Colonic mucosa (tissue), 4 donors: ENCODE measurements at places on chromosomes 5 and 9. TPM values are rescaled to one million over a fixed set of nuclear protein-coding genes. Genes with fewer than 3 reads are reported as not detected.

Gene FAM13B
- 17.5 TPM for total RNA-seq

Gene TJP2
- 133 TPM for total RNA-seq

Gene NR4A3
- 0.10 TPM for total RNA-seq

Gene SLC45A2
- not detected for total RNA-seq

Gene SRD5A1
- 15.9 TPM for total RNA-seq

Gene TAF11L5
- total RNA-seq = not detected

Gene IFNA2
- total RNA-seq = not detected

Gene PITX1
- 7.8 TPM for total RNA-seq

GRCh38 chr5:14442536-14442935, 139.1 kb upstream of the OTULINL start:
- H3K4me1 ChIP-seq = peaks cover 11% of the 10 kb centered on the region
- no peak overlapping the region for H3K4me3 ChIP-seq
- no peaks in the 10 kb centered on the region for H3K36me3 ChIP-seq
- H3K27ac ChIP-seq = no peak overlapping the region

DNA sequence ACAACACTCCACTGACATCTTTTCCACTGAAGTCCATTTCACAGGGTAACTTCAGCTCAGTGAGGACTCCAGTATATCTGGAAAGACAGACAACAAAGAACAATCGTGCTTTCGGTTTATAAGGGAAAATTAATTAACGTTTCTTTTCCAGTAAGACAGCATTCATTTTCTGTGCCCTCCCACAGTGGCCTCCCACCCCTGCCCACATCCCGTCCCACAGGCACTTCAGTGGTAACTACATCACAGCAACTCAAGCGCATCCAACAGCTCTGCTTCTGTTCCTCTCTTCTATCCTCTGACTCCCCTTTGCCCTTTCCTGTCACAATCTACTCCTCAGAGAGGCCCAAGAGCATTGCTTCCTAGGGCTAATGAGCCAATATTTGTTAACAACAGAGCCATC, 40.3 kb downstream of the GLDC start:
- no peak for DNase-seq
- no peak overlapping the region for H3K4me3 ChIP-seq
- H3K4me1 ChIP-seq = no peaks in the 10 kb centered on the region
- H3K27me3 ChIP-seq = no peaks in the 10 kb centered on the region
- H3K27ac ChIP-seq = no peak overlapping the region

GRCh38 chr9:133184971-133185370, 21.3 kb upstream of the GBGT1 start:
- peak; percentile 55 for DNase-seq
- H3K27ac ChIP-seq = no peak overlapping the region
- no peaks in the 10 kb centered on the region for H3K36me3 ChIP-seq
- H3K4me1 ChIP-seq = no peaks in the 10 kb centered on the region

DNA sequence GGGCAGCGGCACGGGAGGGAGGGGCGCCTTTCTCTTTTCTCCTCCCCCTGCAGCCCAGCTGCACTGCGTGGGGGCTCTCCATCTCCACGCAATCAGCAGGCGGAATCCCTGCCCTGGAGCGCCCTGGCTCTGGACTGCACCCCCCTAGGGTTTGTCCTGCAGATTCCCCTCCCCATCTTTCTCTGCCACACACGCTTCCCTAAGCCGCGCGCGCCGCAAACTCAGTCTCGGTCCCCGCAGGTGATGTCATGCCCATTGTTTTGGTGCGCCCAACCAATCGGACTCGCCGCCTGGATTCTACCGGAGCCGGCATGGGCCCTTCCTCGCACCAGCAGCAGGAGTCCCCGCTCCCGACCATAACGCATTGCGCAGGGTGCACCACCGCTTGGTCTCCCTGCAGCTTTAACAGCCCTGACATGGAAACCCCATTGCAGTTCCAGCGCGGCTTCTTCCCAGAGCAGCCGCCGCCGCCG, at the start of gene KCNN2:
TSS of gene KCNN2 (plus strand) at position 347 of the 473 bp plus-strand sequence. CDS start at position 417, 70 bp downstream.
- H3K27ac ChIP-seq = no peak within 1 kb of the TSS
- no peaks in the 10 kb centered on the region for H3K36me3 ChIP-seq

- no peaks in the 10 kb centered on the region for H3K4me1 ChIP-seq
- no peak overlapping the region for H3K4me3 ChIP-seq
- no peak for DNase-seq
- no peak overlapping the region for H3K27ac ChIP-seq
These were observed 668.4 kb upstream of the FAM174A start for GRCh38 chr5:99866740-99867139.

DNA sequence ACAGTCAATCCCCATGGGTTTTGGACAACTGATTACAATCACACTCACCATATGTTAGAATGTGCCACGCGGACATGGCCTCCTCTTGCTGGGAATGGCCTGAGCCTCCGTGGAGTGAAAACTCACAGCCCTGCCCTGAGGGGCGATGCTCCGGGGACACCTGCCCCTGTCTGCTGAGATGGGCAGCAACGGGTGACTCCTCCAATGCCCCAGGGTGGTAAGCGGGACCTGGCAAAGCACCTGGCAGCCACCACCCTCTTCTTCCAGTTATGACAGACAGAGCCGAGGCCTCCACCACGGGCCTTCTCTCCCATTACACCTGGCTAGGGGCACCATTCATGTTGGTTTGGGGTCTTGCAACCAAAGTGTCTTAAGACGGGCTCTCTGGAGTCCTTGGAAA, 94.9 kb upstream of the COL5A1 start:
- no peaks in the 10 kb centered on the region for H3K4me1 ChIP-seq
- H3K27me3 ChIP-seq = no peaks in the 10 kb centered on the region
- no peak overlapping the region for H3K27ac ChIP-seq
- no peaks in the 10 kb centered on the region for H3K36me3 ChIP-seq
- H3K4me3 ChIP-seq = no peak overlapping the region

- H3K36me3 ChIP-seq = no peaks in the 10 kb centered on the region
- peak overlapping the region; percentile 6 for H3K4me3 ChIP-seq
- H3K27me3 ChIP-seq = no peaks in the 10 kb centered on the region
These were observed 74.3 kb downstream of the SEC61B start for GRCh38 chr9:99296291-99296951.

GRCh38 chr5:170882345-170882744, 20.5 kb downstream of the RANBP17 start:
- H3K4me3 ChIP-seq = no peak overlapping the region
- H3K4me1 ChIP-seq = no peaks in the 10 kb centered on the region
- no peaks in the 10 kb centered on the region for H3K36me3 ChIP-seq
- H3K27me3 ChIP-seq = no peaks in the 10 kb centered on the region
- H3K27ac ChIP-seq = no peak overlapping the region

DNA sequence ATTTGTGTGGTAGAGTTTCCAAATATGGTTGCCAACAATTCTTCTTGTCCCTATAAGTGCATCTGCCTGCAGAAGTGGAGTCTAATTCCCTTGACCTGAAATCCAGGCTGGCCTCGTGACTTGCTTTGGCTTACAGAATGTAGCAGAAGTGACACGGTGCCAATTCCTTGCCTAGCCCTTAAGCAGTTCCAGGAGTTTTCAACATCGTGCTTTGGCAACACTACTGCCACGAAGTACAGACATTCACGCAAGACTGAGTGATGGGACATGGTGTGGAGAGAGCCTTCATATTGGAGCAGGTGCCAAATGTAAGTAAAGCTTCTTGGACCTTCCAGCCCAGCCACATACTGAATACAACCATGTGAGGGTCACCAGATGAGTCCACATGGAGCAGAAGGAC, 92.9 kb upstream of the NEK6 start:
- H3K27ac ChIP-seq = no peak overlapping the region
- H3K4me3 ChIP-seq = no peak overlapping the region
- H3K4me1 ChIP-seq = no peaks in the 10 kb centered on the region
- DNase-seq = no peak

- H3K4me3 ChIP-seq = no peak overlapping the region
- H3K4me1 ChIP-seq = no peaks in the 10 kb centered on the region
- no peaks in the 10 kb centered on the region for H3K27me3 ChIP-seq
- no peak overlapping the region for H3K27ac ChIP-seq
- no peak for DNase-seq
These were observed 84.4 kb upstream of the SARDH start for GRCh38 chr9:133822430-133823065.

- H3K4me3 ChIP-seq = no peak overlapping the region
- no peak for DNase-seq
- no peaks in the 10 kb centered on the region for H3K4me1 ChIP-seq
- H3K27ac ChIP-seq = no peak overlapping the region
These were observed 29.1 kb downstream of the CFAP77 start for GRCh38 chr9:132439153-132439552.

- no peaks in the 10 kb centered on the region for H3K27me3 ChIP-seq
- no peak for DNase-seq
- no peak overlapping the region for H3K4me3 ChIP-seq
- H3K4me1 ChIP-seq = no peaks in the 10 kb centered on the region
- no peak overlapping the region for H3K27ac ChIP-seq
- no peaks in the 10 kb centered on the region for H3K36me3 ChIP-seq
These were observed 2.7 kb upstream of the TRIM52 start for GRCh38 chr5:181263633-181264032.

- H3K4me3 ChIP-seq = no peak overlapping the region
- DNase-seq = no peak
- H3K27me3 ChIP-seq = no peaks in the 10 kb centered on the region
- no peak overlapping the region for H3K27ac ChIP-seq
- H3K36me3 ChIP-seq = peaks cover 13% of the 10 kb centered on the region
These were observed 89.4 kb downstream of the UHRF2 start for GRCh38 chr9:6502399-6502798.

DNA sequence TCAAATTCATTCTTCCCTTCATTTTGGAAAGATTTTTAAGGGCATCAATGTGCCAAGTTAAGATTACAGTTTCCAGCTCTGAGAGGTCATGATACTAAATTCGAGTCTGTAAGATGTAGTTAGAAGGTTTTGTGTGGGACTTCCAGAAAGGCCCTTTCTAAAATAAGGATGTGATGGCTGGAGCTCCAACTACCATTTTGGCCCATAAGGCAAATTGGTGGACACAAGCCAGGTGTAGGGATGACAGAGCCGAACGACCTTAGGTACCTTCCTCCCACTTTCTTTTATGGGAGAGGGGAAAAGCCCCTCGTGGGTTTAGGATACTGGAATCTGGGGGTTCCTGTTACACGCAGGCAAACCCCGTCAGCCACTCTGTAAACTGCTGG, 54.3 kb upstream of the PTPDC1 start:
- no peaks in the 10 kb centered on the region for H3K27me3 ChIP-seq
- H3K4me3 ChIP-seq = peak overlapping the region; percentile 89
- H3K27ac ChIP-seq = peak overlapping the region; percentile 71
- H3K36me3 ChIP-seq = no peaks in the 10 kb centered on the region
- no peaks in the 10 kb centered on the region for H3K4me1 ChIP-seq
- no peak for DNase-seq

- no peak overlapping the region for H3K4me3 ChIP-seq
- H3K27me3 ChIP-seq = no peaks in the 10 kb centered on the region
- no peaks in the 10 kb centered on the region for H3K4me1 ChIP-seq
- H3K36me3 ChIP-seq = no peaks in the 10 kb centered on the region
- DNase-seq = no peak
These were observed 330.7 kb upstream of the DAB2 start for GRCh38 chr5:39755452-39755851.

DNA sequence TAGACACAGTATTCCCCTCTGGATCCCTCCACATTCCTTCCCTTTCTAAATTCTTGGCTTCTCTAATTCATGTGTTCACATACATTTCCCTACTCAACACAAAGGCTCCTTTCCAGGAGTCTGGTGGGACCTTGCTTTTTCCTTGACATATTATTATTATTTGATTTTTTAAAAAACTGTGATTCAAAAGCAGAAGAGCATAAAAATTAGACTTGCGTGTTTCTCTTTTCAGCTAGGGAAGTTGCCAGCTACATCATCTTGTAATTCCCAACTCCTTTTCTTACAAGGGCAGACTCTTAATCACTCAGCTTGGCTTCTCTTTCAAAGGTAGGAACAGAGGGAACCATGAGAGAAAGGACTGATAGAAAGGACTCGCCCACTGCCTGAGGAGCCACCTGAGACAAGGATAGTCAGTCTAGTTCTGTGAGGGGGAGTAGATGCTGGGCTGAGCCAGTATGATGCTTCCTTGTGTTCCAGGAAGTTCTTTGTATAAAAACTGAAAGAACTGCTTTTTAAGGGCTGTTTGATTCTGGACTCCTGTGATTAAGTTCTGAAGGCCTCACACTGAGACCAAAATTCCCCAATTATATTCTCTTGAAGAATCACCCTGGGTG, 51.0 kb upstream of the DPYSL3 start:
- no peak overlapping the region for H3K4me3 ChIP-seq
- no peaks in the 10 kb centered on the region for H3K36me3 ChIP-seq
- DNase-seq = no peak

DNA sequence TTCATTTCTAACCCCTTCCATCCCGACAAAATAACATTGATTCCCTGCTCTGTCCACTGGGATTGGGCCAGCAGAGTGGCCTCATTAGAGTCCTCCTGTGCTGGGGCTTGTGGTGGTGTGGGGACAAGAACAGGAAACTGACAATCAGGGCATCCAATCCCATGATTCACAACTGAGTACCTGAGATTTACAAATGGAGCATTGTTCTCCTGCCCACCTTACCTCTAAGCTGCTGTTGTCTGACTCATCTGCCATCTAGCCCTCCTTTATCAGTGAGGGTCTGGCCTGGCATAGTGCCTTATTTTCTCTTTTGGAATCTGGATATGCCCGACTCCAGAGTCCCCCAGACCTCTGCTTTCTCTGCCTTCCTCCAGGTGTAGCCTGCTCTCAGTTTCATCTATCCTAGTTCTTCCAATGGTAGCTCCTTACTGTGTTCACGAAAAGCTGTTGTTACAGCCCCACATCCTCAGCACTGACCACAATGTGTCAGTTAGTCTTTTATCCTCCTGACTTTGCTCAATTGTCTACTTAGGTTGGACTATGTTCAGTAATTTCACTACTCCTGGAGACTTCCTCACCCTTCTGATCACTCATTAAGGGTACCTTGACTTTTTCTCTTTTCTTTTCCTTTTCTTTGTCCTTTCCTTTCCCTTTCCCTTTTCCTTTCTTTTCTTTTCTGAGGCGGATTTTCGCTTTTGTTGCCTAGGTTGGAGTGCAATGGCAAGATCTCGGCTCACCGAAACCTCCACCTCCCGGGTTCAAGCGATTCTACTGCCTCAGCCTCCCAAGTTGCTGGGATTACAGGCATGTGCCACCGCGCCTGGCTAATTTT, 13.4 kb downstream of the WNT8A start:
- no peak overlapping the region for H3K4me3 ChIP-seq
- no peaks in the 10 kb centered on the region for H3K4me1 ChIP-seq
- H3K36me3 ChIP-seq = no peaks in the 10 kb centered on the region

DNA sequence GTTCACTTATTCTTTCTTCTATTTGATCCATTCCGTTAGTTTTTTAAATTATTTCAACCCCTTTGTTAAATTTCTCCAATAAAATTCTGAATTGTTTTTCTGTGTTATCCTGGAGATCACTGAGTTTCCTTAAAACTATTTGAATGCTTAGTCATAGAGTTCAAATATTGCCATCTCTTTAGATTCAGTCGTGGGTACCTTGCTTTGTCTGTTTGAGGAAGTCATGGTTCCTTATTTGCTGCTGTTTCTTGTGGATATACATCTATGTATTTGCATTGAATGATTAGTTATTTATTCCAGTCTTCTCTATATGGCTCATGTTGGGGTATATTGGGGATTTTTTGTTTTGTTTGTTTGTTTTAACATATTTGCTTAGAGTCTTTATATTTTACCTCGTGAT, 80.6 kb downstream of the HINT1 start:
- no peak for DNase-seq
- H3K27ac ChIP-seq = no peak overlapping the region
- no peak overlapping the region for H3K4me3 ChIP-seq
- H3K36me3 ChIP-seq = no peaks in the 10 kb centered on the region
- no peaks in the 10 kb centered on the region for H3K27me3 ChIP-seq
- no peaks in the 10 kb centered on the region for H3K4me1 ChIP-seq
